Mucosa of gallbladder (tissue), 1 donor: ENCODE measurements at places on chromosomes 2 and 18. TPM values are rescaled to one million over a fixed set of nuclear protein-coding genes. Genes with fewer than 3 reads are reported as not detected.

The MAP3K19 gene
- total RNA-seq = not detected

The GCA gene
- total RNA-seq = 37.4 TPM

The SKOR2 gene
- not detected for total RNA-seq

The TAF1B gene
- total RNA-seq = 14.8 TPM

The TEKT4 gene
- 0.14 TPM for total RNA-seq

The CD226 gene
- total RNA-seq = 2.9 TPM

The KIF5C gene
- total RNA-seq = 3.5 TPM

The ALK gene
- 0.20 TPM for total RNA-seq

The IGFBP2 gene
- 27.7 TPM for total RNA-seq

The VWC2L gene
- not detected for total RNA-seq

The SPDYA gene
- total RNA-seq = 0.89 TPM

The OTOF gene
- total RNA-seq = 0.09 TPM
